ENCODE measurements at places on chromosomes 2 and 18.

DNA sequence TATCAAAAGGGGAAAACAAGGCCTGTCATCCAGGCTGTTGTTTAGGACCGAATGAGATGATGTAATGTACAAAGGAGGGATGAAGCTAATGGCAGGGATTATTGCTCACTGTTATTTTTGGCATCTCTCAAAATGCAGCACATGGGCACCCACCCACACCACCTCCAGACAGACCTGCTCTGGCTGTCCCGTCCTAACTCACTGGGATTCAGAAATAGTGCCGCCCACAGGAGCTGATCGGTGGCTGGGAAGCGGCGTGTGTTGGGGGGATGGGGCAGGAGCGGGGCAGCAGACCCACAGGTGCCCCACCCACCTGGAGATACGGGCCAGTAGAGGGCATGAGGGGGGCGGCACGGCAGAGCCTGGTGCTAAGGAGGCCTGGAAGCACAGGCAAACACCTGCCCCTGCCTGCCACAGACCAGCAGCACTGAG is 52.2 kb downstream of the CRACDL start:
- DNase-seq, result no peak

DNA sequence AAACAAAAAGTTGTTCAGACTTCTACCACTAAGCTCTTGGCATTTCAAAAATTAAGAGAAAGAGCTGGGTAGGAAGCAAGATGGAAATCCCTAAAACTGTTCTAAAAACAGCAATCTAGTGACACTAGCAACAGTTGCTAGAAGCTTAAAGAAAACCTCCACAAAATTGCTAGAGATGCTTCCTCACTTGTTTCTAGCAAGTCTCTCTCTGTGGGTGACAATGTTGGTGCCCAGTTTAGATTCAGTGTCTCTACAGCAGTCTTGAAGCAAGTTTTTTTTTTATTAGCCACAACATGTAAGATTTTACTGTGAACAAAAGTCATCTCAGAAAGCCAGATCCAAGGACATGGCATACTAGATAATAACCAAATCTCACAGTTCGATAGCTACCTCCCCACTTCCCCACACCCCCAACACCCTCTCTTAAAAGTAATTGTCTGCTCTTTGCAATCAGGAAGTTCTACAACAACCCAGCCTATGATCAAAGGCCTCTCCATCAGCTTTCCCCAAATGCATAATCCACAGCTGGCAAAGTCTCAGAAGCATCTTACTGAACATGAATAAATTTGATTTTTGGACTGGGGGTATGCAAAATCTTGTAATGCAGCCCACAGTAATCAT is 70.0 kb downstream of the ANKRD44 start:
- peak; percentile 32 for DNase-seq

DNA sequence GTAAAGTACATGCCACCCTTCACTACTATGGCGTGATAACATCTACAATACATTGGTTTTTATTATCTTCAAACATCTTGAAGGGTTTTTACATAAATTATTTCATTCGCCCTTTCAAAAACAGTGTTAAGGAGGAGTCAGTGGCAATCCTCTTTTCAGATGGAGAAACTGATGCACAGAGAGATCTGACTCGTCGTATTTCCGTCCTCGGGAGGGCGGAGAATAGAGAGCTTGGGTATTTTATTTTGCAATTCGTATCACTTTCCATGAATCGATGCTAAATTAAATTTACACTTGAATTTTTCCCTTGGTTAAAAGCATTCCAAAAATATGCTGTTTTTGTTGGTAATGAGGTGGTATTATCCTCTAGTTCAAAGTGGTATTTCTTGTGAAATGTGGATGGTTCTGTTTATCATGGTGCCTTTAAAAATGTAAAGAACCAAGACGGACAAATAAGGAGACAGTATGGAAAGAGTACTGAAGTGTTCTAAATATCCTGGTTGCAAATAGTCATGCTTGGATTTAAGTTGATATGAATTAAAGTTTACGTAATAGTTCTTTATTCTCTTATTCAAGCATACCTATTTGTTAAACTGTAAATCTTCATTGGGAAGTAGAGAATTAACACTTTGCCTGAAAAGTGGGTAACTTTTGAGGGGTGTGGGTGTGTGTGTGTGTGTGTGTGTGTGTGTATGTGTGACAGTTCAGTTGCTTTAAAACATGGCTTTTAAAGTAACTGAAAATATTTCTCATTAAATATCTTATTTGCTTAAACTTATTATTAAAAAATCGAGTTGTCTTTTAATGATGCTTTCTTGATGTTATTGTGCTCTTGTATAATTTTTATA is 5.6 kb downstream of the PHLPP1 start:
- DNase-seq, result no peak

DNA sequence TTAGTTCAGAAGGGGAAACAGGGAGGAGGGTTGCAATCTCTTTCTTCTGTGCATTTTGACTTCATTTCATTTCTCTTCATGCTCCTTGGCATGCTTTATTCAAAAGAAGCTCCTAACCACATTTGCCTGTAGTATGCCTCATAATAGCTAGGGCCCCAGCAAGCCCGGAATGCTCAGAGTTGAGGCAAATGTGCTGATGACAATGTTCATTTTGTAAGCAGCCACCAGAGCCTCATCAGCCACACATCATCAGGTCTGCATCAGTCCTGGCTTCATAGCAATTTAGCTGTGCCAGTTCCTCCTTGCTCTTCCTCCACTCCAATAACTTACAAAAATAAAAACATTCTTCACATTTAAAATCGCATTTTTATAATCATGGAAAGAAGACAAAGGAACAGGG is 65.4 kb upstream of the MMADHC start:
- DNase-seq, result no peak

DNA sequence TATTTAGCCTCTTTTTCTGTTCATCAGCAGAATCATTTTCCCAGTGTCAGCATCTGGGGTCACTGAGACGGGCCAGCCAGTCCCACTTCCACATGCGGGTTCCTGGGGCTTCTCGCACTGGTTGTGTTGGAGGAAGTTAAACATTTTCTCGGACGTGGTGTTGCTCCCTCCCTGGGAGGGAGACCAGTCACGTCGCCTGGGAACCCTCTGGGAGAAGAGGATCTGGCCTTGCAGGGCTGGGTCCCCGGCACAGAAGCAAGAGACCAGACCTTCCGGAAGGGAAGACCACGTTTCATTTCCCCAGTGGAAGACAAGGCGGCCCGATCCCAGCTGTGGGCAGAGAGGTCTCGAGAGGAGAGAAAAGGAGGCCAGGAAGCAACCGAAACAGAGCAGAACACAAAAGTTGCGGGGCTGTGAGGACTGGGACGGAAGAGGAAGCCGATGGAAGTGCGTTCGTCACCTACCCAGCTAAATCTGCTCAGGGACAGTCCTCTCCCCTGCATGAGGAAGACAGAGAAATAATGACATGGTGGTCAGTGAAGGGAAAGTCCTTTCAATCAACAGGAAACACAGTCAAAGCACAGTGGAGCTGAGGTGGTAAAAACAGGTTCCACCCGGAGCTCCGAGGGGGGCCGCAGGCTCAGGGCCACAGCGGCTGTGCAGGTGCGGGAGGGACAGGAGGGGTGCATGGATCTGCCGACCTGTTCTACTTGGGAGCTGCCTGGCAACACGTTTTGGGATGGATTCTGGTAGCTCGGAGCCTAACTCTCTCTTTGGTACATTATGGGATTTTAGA is 144.4 kb downstream of the MBP start:
- no peak for DNase-seq

DNA sequence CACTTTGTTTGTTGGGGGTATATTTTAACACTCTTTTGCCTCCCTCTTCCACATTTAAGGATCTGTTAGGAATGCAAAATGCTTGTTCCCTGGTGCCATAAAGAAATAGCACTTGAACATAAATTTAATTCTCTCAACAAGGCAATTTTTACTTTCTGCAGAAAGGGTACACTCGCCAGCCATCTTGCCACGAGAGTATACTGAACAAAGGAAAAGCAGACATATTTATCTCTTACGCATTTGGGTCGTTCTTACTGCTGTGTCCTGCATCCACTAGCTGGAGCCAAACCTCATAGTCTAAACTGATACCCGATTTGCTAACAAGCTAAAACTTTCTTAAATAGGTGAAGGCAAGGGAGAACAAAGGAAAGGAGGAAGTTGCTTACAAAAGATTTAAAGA is 129.5 kb downstream of the B3GNT2 start:
- no peak for DNase-seq

- no peak for DNase-seq
Observed at GRCh38 chr2:10486601-10487079, 38.5 kb upstream of the ODC1 start.

- DNase-seq, result peak; percentile 89
Observed at GRCh38 chr2:181456660-181457120, 496 bp upstream of the ITGA4 start.

DNA sequence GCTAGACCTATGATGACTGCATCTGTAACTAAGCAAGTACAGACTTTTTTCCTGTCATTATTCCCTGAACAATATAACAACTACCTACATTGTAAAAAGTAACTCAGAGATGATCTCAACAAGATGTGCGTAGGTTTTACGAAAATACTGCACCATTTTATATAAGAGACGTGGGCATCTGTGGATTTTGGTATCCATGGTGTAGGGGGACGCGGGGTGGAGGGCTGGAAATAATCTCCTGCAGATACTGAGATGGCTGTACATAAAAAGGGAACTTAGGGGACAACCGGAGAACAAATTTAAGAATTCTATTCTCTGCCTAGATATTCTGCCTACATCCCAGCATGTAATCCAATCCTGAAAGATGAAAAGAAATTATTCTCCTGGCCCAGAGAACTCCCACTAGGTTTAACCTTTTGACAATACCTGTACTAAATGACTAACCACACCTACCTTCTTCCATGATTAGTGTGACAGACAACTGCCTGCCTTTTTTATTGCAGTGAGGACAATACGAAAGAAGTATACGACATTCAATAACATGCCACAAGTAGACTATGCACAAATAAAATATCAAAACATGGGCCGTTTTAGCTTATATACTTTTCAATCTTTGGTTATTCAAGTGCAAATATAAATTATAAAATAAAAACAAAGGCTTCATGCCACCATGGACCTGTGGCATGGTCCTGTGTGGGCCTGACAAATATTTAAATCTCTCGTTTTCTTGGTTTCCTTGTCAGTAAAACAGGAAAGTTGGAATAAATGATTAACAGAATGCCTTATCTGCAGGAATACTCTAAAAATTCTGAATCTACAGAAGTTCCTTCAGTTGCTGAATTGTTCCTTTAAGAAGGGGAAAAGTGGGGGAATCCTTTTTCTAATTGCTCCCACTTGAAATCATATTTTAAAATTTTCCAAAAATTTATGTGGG is 46.3 kb downstream of the RTN4 start:
- DNase-seq, result no peak

DNA sequence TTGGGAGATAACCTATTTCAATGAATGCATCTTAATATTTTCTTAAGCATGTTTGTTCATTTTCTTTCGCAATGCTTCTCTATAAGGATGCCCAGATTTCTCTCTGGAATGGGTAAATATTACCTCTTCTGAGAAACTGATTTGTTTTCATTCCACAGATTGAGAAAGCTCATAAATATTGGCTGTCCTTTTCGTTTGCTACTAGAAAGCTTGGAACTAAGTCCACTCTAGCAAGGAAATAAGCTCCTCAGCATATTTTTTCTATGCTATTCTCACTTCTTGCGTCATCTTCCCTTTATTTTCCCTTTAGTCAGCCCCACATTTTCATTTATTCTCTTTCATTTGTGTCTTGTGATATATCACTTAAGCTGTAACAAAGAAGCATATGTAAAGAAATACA is 76.3 kb downstream of the ANTXR1 start:
- no peak for DNase-seq

DNA sequence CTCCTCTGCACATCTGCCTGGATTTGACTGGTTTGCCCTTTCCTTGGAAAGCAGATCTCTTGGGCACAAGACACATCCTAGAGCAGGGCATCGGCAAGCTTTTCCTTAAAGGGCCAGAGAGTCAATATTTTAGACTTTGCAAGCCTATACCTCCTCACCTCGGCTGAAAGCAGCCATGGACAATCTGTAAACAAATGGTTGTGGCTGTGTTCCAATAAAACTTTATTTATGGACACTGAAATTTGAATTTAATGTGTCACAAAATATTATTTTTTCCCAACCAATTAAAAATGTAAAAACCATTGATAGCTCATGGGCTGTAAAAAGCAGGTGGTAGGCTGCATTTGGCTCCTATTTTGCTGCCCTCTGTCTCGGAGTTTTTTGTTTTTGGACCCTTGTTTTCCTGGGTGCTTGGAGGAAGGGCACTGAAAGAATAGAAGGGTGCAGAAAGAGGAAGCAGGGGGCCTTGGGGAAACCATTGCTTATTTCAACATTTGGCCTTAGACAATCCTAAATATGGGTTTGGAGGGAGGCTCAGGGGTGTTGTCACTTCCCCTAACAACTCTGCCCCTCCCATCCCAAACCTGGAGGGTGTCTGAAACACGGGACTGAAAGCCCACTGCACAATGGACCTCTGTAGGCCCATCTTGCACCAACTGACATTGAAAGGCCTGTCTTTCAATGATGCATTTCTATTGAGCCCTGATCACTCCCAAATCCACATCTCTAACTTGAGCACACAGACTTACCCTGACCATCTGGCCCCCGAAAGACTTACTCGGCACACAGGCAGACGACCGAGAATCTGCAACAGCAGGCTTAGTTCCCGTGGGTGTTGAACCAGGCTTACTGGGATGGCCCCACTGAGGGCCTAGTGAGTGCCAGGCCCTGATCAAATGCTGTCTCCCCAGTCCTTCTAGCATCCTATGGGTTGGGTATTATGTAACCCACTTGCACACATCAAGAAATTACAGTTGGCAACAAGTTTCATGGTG is 7.1 kb upstream of the ZFP36L2 start:
- peak; percentile 35 for DNase-seq

All from OCI-M1 (cell line).